ENCODE measurements at places on chromosomes 2 and 18. TPM values are rescaled to one million over a fixed set of nuclear protein-coding genes. Genes with fewer than 3 reads are reported as not detected.

The NDC80 gene
- total RNA-seq, result 61.8 TPM

The CLEC4F gene
- total RNA-seq, result not detected

- no peak for DNase-seq
These were observed 267.7 kb downstream of the PRKCE start for GRCh38 chr2:45919160-45919650.

DNA sequence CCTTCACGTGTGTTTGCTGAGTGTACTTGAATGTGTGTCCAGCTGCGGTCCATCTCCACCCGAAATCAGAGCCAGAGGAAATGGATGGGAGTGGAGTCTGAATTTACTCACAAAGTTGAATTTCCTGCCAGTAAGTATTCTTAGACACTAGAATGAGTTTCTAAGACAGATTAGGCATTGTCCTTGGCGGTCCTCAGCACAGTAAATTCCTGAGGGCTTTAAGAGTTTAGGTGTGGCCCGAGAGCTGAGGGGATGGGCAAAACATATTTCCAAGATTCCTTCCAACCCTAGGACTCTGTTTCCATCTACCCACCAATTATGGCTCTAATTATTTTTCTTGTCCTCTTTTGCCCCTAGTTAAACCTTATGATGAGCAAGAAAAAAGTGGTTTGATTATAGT lies 90.3 kb upstream of the PHLPP1 start:
- no peak for DNase-seq

DNA sequence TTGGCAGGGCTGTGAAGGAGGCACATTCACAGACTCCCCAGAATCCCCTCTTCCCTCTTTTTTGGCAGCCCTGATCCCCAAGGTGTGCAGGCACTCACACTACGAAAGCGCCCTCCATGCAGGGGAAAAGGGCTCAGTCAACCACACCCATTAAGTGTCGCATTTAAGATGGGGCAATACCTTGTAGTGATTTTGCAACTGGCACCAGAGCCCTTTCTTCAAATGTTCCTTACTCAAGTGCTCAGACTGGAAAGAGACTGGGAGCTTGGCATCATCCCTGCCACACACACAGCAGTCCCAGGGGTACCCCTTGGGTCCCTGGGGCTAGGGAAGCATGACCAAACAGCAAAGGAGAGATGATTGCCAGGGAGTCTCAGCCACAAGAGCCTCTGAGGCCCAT lies 190.1 kb downstream of the HAUS1 start:
- DNase-seq, result no peak

DNA sequence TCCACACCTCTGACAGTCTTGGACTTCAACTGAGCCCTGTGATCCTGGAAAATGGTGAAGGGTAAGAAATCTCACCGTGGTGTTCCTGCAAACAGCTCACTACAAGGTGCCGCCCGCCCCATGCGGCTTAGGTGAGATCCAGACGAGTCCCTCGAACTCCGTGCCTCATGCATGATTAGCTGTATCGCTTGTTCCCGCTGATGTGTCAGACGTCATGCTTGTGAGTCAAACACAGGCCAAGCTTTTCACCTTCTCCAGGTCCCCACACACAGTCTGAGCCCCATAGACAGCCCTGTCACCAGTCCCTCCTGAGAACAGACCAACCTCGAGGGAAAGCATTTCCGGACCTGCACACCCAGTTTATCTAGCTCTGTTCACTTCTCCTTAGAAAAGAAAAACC lies 740.5 kb downstream of the GALR1 start:
- no peak for DNase-seq

GRCh38 chr2:98801286-98801685 lies 70.4 kb upstream of the MGAT4A start:
- no peak for DNase-seq

- DNase-seq, result no peak
These were observed 45.9 kb downstream of the CTDP1 start for GRCh38 chr18:79725486-79725885.

DNA sequence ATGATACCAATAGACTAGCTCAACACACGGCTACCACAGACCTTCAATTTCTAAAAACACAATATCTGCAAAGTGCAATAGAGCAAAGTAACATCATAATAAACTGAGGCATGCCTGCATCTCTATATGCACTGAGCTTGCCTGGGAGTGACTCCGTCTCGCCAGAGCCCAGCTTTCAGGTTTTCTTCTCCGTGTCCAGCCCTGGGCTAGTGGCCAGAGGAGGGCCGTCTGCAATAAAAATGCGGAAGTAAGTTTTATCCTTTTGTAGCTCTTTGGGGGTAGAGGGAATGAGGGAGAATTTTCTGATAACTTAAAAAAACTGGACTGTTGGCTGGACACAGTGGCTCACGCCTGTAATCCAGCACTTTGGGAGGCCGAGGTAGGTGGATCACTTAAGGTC lies 41.0 kb upstream of the GPR17 start:
- peak; percentile 10 for DNase-seq

Data from endodermal cell (in vitro differentiated cells).